ENCODE measurements at places on chromosomes 4 and X.

DNA sequence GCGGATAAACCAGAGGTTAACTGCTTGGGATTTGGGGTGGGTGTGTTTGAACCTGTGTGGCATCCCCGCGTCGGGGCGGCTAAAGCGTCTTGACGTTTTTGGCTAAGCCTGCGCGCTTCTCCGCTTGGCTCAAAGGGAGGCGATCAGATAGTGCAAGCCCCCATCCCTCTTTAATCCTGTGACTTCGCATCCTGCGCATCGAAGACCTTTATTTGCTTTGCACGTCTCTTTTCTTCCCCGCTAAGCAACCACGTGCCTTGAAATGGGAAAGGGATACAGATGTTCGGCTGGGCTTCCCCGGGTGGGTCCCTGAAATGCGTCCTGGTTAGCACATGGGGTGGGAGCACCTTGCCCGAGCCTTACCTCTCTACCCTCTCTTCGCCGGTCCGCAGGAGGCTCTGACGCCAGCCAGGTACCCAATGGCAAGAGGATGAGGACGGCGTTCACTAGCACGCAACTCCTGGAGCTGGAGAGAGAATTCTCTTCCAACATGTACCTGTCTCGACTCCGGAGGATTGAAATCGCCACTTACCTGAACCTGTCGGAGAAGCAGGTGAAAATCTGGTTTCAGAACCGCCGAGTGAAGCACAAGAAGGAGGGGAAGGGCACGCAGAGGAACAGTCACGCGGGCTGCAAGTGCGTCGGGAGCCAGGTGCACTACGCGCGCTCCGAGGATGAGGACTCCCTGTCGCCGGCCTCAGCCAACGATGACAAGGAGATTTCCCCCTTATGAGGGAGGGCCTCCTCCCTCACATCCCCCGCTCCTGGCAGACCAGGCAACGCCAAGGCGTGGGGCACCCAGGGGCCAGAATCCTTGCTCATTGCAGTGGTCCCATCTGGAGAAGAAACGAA lies 1.5 kb downstream of the GSX2 start:
- no peak for DNase-seq

DNA sequence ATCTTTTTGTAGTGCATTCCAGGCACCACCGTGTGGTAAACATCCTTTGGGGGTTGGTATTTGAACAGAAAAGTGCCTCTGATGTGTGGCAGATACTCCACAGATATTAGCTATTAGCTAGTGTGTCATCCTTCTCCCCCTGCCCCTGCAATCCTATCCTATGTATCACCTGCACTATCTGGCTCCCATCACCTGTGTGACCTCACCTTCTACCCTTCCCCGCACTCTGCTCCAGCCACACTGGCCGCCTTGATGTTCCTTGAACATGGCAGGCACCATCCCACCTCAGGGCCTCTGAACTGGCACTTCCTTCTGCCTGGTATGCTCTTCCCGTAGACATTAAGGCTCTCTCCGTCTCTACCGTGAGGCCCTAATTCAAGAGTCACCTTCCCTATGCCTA lies 3.7 kb downstream of the ELK1 start:
- no peak for DNase-seq

GRCh38 chr4:7199771-7200441 lies 7.6 kb downstream of the SORCS2 start:
- DNase-seq, result no peak

DNA sequence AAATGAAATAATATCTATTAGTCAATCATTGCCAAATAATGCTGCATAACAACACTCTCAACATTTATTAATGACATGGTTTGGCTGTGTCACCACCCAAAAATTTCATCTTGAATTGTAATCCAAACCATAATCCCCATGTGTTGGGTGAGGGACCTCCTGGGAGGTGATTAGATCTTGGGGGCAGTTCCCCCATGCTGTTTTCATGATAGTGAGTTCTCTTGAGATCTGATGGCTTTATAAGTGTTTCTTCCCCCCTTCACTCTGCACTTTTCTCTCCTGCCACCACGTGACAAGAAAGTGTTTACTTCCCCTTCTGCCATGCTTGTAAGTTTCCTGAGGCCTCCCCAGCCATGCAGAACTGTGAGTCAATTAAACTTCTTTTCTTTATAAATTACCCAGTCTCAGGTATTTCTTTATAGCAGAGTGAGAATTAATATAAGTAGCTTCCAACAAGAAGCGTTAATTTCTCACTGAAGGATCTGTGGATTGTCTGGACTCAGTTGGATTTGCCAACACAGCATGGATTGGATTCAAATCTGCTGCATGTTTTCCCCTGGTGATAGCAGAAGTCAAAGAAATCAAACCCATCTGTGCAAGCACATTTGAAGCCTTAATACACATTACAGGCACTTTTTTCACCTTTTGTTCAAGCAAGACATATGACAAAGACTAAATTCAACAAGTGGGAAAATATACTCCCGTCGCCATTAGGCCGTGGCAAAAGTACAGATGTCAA lies 216.6 kb downstream of the PDGFC start:
- DNase-seq, result no peak

DNA sequence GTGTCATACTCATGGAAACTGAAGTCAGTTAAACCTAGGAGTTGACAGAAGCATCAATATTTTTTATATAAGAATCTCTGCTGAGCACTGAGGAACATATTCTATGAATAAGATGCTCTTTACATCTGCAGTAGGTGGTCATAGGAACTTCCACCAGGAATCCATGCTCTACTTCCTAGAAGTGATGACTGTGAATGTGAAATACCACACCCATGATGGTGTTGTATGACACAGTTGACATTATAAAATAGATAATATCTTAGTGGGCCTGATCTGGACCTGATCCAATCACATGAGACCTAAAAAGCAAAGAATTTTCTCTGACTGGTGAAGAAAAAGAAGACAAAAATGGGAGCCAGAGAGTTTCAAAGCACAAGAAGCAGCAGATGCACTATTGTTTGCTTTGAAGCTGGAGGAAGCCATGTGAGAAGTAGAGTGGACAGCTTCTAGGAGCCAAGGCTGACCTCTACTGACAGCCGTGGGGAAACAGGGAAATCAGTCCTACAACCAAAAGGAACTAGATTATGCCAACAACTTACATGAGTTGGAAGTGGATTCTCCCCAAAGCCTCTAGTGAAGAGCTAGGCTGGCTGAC lies 68.6 kb upstream of the HS3ST1 start:
- DNase-seq, result no peak

DNA sequence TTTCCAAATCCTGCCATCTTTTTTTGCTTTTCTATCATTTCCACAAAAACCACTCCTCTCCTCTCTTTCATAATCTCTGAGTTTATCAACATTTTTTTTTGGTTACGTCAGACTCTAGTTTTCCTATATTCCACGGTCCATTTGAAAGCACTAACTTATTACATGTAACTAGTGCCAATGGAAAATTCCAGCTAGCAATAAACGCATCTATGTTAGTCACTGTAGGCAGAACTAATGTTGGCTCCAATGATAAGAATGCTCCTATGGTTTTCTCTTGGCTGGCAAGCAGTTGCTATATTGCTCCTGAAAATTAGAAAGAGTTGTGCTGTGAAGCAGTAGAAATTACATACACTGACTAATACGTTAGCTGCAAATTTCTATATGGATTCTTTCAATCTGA lies 634.6 kb upstream of the FTHL17 start:
- no peak for DNase-seq

DNA sequence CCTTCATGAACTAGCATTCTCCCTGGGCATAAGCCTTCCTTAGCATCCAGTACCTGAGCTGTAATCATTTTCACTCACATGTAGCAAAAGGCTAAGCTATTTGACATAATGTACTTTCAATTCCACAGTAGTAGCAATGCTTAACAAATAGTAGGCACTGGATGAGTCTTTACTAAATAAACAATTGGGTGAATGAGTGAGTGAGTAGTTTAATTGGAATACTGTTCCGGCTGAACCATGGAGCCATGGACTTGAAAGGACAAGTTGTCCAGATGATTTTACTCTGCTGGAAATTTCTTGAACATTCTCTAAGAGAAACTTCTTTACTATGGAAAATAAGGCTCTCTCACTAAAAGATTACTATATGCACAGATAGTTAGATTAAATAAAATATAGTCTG lies 159.3 kb downstream of the FAM47B start:
- no peak for DNase-seq

DNA sequence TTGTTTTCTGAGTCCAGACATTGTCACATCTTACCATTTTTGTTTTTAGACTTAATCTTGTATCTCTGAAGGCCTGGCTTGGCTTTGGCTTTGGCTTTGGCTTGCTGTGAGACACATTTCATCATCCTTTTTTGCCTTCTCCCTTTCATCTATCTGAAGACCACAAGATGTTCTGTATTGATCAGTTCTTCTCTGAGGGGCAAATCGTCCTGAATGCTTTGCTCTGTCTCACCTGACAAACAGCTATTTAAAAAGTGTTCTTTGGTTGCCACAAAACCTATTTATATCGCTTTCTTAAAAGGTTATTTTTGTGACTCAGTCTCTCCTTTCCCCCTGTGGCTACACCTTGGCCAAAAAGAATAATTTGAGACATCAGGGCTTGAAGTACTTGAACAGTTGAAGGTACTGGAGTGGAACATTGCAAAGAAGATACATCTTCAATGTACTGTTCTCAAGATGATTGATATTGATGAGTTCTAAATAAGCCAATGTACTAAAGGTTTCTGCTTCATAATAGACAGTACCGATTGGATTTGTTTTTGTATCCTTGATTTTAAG lies 80.7 kb downstream of the ALG13 start:
- no peak for DNase-seq

DNA sequence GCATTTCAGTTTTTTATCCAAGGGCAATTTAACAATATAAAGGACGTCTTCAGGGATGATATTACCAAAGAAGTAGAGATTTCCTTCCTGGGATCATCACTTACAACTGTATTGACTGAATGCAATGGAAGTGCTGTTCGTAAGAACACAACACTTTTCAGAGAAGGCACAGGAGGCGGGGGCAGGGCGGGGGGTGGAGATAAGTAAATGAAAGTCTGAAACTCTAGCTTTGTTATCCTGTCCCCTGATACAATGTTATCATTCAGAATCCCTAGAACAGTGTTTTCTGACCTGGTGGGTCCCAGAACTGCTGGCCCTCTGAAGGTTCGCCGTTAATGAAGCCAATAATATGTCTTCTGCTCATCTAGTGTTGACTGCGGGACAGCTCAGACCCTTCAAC lies 124.6 kb downstream of the NSUN7 start:
- DNase-seq, result no peak

GRCh38 chr4:25797136-25797535 lies 65.7 kb downstream of the SEL1L3 start:
- DNase-seq, result no peak

DNA sequence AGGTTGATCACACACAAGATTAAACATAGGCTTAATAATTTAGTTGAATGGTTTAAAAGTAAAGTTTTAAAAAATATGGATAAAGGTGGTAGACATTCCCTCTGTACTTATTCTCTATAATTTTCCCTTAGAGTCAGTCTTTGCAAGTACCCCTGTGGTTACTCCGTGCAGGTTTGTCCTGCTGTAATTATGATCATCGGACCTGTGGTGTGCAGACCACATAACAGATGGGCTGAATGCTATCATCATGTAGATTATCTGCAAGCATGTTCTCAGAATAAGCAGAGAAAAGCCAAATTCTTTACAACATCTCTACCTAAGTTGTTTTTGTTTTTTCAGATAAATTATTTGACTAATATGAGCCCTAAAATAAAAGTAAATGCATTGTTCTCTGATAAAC lies 146.8 kb downstream of the FSTL5 start:
- no peak for DNase-seq

- no peak for DNase-seq
Observed at GRCh38 chr4:131137196-131137595, 2011.9 kb upstream of the PCDH10 start.

GRCh38 chrX:31255310-31256033 lies 183.6 kb upstream of the FTHL17 start:
- DNase-seq, result no peak

- DNase-seq, result no peak
Observed at GRCh38 chr4:142405695-142406498, 440.2 kb downstream of the INPP4B start.

- no peak for DNase-seq
Observed at GRCh38 chrX:2324151-2324550, 176.6 kb downstream of the DHRSX start.

- DNase-seq, result no peak
Observed at GRCh38 chr4:24076811-24077210, 187.0 kb upstream of the PPARGC1A start.

GRCh38 chrX:2751291-2751690 lies 549 bp upstream of the XG start:
- no peak for DNase-seq

- no peak for DNase-seq
Observed at GRCh38 chr4:7784131-7784870, 155.4 kb downstream of the AFAP1 start.

GRCh38 chr4:124711471-124712371 lies 811 bp downstream of the ANKRD50 start:
- DNase-seq, result peak; percentile 7

DNA sequence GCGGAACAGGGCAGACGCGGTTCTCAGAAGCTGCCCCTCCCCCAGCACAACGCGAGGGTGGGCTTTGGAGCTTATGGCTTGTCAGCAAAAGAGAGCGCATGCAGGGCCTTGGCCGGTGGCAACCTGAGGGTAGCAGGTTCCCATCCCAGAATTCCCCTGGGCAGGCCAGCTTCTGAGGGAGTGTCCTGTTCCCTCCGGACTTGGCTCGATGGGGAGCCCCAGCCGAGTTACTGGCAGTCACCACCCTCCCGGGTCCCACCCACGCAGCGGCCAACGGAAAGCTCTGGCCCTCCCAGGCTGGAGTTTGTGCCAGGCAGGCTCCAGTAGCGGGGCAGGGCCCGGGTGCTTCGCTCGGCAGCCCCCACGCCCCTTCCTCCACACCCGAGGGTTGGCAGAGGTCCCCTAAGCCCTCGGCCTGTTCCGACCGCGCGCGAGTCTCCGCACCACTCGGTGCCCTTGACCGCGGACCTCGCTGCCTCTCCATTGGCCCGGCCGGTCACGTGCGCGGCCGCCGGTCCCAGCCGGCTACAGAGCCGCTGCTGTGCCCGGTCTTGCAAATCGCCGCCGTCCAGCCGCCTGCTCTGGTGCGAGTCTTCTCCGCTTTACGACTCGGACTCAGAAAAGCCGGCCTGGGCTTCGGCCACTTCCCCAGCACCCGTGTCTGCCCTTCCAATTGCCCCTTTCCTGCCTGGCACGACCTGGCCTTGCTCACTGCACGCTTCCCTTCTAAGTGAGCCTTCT lies 20.9 kb upstream of the MTM1 start:
- no peak for DNase-seq

DNA sequence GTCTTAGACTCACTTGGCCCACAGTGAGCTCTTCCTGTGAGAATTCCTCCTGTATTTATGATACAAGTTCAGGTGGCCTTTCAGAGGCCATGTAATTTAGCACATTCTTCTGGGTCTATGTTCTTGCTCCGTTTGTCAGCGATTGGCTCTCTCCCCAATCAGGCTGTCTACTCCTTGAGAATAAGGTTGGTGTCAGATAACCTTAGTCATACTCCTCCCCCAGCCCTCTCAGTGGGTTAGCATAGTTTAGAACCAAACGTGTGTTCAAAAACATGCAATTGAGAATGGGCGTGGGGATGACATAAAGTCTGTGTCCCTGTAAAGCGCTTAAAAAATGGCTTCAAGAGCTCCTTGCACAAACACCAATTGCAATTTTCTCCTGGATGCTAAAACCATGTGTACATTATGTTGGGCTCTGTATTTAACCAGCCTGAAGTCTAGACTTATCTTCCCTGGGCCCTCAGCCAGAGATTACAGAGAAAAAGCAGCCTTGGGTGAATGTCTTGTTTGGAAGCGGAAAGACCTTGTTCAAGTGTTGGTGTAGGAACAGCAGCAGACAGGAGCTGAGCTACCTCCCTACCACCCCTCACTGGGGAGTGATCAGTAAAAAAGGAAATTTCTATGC lies 9.9 kb upstream of the CT47C1 start:
- no peak for DNase-seq

Data from CD4-positive, alpha-beta T cell treated with Interleukin-21 for 1 hour (primary cell).